ENCODE measurements at places on chromosomes 6 and 20. TPM values are rescaled to one million over a fixed set of nuclear protein-coding genes. Genes with fewer than 3 reads are reported as not detected.

HLA-DQA2 gene
- total RNA-seq: 0.52 TPM

RIN2 gene
- 68.0 TPM for total RNA-seq

SENP6 gene
- total RNA-seq: 109 TPM

ARMH2 gene
- not detected for total RNA-seq
